ENCODE measurements at places on chromosomes 16 and 17.

- no peak for DNase-seq
Observed at GRCh38 chr17:82388922-82389283, 17.3 kb downstream of the UTS2R start.

GRCh38 chr17:80613732-80614071 lies 69.1 kb downstream of the RPTOR start:
- DNase-seq, result no peak

DNA sequence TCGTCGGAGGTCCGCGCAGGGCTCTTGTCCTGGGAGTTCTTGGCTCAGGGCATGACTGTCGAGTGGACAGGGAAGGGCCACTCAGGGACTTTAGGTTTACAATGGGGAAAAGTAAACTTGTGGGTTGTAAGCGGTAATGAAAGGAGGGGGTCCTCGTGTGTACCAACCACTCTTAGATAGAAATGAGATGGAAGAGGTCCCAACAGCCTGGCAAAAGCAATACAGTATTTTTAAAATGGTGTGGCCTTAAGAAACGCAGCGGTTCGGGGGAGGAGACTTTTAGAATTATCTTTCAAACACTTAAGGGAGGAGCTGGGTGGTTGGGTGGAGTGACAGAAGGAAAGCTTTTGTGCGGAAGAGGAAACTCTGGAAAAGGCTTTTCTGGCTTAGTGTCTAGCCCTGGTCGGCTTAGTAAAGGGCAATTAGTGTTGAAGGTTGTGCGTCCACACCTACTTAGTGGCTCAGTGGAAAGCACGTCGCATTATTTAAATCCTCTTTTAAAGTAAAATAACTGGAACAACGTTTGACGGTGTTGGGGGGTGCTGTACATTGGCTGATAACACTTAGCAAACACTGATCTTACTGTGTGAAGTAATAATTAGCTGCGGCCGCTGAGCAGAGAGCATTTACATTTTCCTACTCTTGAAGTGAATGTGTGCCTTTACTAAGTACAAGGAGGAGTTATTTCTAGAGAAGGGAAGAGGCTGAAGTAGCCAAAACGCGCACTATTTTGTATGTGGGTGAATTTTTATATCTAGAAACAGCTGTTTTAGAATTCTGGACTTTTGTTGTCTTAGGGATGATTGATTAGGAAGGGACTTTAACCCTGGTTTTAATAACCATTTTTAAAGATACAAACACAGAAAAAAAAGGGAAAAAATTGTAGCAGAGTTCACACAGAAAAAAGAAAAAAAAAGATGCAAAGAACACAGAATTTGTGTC lies 1.0 kb downstream of the WSB1 start:
- DNase-seq, result peak; percentile 26

DNA sequence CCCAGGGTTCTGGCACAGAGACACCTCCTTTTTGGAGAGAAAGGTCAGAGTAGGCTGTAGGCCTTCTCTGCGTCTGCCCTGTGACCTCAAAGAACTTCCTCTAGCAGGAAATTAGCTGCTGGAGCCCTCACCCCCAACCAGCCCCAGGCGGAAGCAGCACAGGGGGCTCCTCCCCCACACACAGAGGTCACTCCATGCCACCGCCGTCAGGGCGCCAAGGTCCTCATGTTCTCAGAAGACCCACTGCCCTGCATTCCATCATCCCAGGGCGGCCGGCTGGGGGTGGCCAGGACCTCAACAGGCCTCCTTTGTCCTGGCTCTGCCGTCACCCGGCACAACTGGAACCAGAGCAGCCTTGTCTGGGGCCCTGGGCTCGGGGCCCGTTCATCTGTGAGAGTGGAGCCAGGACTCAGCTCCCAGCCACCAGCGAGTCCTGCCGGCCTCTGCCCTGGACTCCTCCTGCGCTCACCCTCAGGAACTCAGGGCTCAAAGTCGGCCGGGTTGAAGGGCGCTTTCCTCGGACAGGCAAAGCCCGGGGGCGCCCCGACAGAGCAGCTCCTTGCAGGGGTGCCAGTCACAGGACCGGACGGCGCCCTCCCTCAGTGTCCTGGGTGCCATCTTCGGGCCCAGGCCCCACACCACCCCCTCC lies 1.2 kb downstream of the TMC6 start:
- peak; percentile 74 for DNase-seq

GRCh38 chr17:3037259-3037658 lies 26.1 kb downstream of the OR1D5 start:
- no peak for DNase-seq

- DNase-seq, result no peak
Observed at GRCh38 chr17:80742091-80742490, 197.5 kb downstream of the RPTOR start.

- DNase-seq, result no peak
Observed at GRCh38 chr17:66548158-66548557, 245.7 kb downstream of the PRKCA start.

DNA sequence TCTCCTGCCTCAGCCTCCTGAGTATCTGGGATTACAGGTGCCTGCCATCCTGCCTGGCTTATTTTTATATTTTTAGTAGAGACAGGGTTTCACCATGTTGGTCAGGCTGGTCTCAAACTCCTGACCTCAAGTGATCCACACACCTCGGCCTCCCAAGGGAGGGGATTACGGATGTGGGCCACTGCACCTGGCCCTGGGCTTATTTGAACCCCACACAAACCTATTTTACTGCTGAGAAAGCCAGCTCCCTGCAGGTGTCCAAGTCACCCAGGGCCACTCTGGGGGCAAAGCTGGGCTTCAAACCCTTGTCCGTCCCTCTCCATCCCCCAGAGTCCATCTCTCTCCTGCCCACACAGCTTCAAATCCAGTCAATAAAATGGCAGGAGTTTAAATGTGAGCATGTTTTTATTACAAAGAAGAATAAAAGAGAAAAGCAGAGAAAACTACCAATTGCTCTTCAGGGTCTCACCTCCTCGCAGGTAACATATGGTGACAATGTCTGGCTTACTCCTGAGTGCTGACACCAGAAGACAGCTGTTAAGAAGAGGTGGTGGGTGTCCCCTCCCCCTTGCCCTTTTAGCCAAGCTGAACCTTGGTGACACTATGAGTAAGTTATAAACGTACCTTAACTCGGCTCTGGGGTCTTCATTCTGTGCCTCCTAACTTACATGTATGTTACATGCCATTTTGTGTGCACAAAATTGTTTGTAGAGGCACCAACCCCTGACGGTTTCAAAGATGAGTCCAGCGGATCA lies 45.4 kb downstream of the LAT start:
- DNase-seq, result no peak

DNA sequence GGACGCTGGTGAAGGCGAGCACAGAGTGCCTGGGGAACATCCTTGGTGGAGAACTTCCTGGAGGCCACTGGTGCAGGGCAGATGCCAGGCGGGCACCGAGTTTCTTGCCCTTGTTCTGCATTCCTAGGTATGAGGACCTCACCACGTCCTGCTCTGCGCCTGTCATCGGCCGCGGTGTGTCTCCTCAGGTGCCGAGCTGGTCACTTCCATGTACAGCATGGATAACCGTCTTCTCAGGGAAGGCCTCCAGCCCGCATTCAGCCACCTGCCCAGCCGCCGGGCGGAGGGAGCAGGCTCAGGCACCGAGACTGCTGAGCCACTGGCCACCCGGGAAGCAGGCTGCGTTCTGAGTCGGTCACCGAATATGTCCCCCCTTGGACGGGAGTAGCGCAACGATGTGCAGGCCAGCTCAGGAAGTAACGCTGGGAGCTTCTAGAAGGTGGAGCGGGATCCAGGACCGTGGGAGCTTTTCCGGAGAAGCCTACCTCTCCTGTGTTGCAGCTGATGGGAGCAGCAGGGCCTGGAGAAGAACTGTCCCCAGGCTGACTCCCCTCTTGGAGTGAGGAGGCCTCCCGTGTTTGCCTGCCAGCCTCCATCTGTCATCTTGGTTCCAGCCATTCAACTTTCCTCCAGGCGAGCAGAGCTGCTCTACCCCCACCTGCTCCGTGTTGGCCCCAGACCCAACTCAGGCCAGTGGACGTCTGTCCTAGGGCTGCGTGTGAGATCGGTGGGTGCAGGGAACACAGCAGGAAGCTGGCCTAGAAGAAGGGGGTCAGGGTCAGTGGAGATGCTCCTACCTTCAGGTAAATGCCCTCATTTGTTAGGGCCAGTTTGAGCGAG lies 2.1 kb upstream of the BAIAP2 start:
- no peak for DNase-seq

DNA sequence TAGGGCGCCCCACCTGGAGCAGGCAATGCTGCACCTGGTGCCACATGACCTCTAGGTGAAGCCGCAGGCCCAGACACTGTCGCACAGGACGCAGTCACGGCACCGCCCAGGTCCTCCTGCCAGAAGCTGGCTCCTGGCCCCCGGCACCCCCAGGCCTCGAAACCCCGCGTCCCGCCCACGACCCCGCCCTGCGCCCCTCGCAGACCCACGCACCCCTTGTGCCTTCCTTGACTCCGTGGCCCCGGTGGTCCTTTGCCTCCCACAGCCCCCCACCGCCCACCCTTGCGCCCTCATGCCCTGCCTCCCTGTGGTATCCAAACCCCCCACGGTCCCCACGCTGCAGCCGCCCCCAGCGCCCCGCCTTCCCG lies 6.3 kb upstream of the C1QTNF8 start:
- no peak for DNase-seq
